ENCODE measurements at places on chromosomes 12 and 14. TPM values are rescaled to one million over a fixed set of nuclear protein-coding genes. Genes with fewer than 3 reads are reported as not detected.

DNA sequence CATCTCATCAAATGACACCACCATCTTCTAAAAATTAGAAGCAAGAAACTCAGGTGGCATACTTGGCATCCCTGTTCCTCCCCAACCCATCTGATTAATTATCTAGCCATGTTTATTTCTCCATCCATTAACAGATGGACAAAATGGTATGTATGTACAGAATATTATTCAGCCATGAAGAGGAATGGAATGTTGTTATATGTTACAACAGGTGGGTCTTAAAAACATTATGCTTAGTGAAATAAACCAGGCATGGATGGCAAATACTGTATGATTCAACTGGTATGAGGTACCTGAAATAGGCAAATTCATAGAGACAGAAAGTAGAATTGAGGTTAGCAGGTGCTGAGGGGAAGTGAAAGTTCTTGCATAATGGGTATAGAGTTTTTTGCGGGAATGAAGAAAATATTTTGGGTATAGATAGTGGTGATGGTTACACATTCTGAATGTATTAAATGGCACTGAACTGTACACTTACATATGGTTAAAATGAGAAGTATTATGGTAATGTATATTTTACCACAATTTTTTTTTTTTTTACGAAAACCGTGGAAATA lies 17.5 kb downstream of the YY1 start:
- DNase-seq, result no peak

Gene ABHD12B
- total RNA-seq, result not detected

- DNase-seq, result no peak
Measured at GRCh38 chr12:76962099-76962498, 83.3 kb upstream of the CSRP2 start.

GRCh38 chr14:95871531-95871930 lies 5.1 kb upstream of the TUNAR start:
- DNase-seq, result no peak

Gene KCNA5
- not detected for total RNA-seq

DNA sequence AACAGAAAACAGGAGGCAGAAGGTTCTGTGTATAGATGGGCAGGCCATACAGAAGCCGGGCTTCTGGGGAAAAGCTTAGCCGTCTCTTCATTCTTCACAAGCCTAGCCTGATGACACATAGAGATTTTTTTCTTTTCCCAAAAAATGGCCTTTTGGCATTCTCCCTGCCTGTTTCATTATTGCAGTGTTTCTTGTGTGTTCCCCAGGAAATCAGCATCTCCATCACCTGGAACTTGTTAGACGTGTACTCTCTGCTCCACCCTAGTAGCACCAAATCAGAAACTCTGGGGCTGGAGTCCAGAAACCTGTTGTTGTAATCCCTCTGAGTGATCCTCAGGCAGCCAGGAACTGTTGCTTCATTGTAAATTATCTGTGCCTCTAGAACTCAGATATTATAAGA lies 388.1 kb downstream of the CCDC91 start:
- no peak for DNase-seq

Gene PRPF40B
- 8.1 TPM for total RNA-seq
